ENCODE measurements at places on chromosomes 3 and 15.

DNA sequence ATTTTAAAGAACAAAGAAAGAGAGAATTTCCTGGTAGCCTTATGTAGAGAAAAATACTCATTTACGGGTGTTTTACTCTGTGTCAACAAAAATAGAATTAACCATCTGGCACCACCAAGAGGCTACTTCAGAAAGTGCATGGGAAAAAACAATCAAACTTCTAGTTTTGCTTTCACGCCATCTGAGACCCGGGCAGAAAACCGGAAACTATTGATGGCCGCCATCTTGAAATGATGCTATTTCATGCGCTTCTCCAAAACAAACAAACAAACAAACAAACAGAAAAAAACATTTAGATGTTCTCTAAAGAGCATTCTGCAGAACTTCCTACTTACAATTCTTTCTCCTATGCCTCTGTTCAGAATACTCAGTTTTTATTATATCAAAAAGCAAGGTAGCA lies 49.4 kb upstream of the SYNPR start:
- DNase-seq = peak; percentile 27

GRCh38 chr15:68427366-68427765 lies 4.6 kb downstream of the ITGA11 start:
- DNase-seq = peak; percentile 52

DNA sequence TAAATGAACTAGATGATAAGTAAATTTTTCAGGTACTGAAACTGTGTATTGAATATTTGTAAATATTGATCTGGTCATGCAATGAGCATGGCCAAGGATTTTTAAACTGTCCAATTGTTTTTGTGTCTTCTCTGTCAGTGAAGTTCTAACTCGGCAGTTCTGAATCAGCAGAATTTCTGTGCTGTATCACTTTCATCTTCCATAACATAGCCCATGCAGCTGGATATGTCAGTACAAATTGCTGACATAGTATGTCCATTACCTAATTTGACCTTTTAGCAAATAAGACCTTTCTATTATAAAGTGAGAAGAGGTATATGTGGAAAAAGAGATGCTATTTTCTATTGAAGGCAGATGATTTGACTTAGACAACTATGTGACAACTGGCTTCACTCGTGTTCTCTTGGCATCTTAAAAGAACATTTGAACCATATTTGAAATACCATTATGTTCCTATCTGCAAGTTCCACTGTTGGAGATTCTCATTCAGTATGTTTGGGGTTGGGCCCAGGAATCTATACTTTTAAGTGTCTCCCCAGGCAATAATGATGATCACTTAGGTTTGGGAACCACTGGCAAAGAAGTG lies 90.4 kb downstream of the CMSS1 start:
- no peak for DNase-seq

DNA sequence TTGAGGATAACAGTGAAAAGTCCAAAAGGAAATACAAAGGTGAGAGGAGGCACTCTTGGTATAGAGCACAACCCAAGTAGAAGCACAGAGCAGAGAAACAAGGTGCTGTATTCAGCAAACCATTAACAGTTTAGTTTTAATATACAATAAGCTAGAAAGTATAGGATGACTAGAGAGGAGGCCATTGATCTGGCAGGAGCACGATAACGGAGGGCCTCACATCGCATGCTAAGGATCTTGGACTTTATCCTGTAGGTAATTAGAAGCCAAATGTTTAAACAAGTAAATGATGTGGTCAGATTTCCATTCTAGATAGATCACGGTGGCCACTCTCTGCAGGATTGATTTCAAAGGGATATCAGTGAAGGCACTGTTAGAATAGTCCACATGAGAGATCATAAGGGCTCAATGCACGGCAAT lies 935.0 kb downstream of the ROBO1 start:
- DNase-seq = no peak

- DNase-seq = peak; percentile 50
These were observed 19.5 kb downstream of the BMF start for GRCh38 chr15:40088929-40089755.

- no peak for DNase-seq
These were observed 148.7 kb downstream of the TPRG1 start for GRCh38 chr3:189320511-189320910.

GRCh38 chr3:86929046-86929445 lies 61.9 kb downstream of the VGLL3 start:
- DNase-seq = peak; percentile 62

GRCh38 chr3:30162579-30162978 lies 443.8 kb upstream of the TGFBR2 start:
- peak; percentile 95 for DNase-seq

DNA sequence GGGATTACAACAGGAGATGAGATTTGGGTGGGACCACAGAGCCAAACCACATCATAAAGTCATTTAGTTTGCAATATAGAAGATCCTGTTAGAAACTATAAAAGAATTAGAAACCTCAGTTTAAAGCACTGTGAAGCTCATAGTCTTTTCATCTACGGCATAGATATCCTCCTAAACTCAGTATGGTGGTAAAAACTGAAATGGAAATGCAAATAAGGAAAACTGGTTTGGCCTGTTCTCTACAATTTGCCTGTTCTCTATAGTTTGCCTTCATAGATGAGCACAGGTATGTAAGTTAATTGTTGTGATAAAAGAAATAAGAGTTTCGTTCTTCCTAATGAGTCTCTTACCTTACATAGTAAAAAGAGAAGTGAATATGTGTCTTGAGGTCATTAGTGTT lies 331.6 kb upstream of the ARL6 start:
- DNase-seq = no peak

DNA sequence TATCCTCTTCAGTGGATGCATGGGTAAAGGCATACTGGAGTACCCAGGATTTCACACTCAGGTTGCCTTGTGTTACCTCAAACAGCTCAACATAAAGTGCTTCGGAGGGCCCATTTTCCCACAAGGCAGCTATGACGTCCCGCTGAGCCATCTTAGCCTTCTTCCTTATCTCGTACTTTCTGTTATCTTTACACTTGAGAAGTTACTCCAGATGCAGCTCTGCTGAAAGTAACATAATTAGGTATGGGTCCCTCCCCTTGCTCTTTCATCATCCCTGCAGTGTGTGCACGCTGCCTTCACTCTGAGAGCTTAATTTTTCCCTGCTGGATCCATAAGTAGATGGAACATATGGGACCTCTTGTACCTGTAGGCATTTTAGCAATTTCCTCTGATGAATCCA lies 410.3 kb downstream of the AGBL1 start:
- DNase-seq = no peak

GRCh38 chr3:110593749-110594148 lies 477.9 kb upstream of the NECTIN3 start:
- DNase-seq = no peak

GRCh38 chr3:13193320-13194284 lies 120.4 kb upstream of the IQSEC1 start:
- no peak for DNase-seq

GRCh38 chr3:23748398-23749110 lies 57.2 kb upstream of the UBE2E1 start:
- DNase-seq = no peak

GRCh38 chr3:181633556-181633955 lies 78.2 kb upstream of the SOX2 start:
- no peak for DNase-seq

DNA sequence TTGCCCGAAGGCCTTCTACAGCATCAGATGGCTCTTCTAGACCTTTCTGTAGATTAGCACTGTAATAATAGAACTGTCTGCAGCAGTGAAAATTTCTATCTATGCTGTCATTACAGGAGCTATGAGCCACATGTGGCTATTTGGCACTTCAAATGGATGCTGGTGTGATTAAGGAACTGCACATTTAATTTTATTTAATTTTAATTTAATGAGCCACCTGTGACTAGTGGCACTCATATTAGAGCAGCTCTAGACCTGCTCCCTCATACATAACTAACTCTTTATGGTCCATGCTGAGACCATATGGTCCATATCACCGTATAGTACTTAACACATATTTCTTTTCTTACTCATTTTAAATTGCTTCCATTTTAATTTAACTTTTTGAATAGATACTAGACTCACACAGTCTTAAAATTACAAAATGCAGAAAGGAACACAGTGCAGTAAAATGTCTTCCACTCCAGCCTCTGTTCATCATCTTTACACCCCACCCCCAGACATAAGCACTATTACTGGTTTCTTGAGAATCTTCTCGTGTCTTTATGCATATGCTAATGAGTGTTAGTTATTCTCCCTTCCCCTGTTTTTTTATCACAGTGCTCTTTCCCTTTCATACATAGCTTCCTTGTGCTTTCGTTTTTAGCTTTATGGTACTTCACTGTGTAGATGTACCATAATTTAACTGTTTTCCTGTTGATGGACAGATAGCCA lies 9.6 kb downstream of the LSM3 start:
- DNase-seq = no peak

DNA sequence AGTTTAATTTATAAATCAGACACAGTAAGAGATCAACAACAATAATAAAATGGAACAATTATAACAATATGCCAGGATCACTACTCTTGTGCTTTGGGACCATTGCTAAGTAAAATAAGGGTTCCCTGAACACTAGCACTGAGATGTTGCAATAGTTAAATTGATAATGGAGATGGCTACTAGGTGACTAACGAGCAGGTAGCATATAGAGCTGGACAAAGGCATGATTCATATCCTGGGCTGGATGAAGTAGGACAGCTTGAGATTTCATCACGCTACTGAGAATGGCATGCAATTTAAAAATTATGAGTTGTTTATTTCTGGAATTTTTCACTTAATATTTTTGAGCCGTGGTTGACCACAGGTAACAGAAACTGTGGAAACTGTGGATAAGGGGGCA lies 20.7 kb upstream of the MYZAP start:
- DNase-seq = peak; percentile 49

GRCh38 chr15:83556068-83556467 lies 97.9 kb upstream of the ADAMTSL3 start:
- DNase-seq = no peak

DNA sequence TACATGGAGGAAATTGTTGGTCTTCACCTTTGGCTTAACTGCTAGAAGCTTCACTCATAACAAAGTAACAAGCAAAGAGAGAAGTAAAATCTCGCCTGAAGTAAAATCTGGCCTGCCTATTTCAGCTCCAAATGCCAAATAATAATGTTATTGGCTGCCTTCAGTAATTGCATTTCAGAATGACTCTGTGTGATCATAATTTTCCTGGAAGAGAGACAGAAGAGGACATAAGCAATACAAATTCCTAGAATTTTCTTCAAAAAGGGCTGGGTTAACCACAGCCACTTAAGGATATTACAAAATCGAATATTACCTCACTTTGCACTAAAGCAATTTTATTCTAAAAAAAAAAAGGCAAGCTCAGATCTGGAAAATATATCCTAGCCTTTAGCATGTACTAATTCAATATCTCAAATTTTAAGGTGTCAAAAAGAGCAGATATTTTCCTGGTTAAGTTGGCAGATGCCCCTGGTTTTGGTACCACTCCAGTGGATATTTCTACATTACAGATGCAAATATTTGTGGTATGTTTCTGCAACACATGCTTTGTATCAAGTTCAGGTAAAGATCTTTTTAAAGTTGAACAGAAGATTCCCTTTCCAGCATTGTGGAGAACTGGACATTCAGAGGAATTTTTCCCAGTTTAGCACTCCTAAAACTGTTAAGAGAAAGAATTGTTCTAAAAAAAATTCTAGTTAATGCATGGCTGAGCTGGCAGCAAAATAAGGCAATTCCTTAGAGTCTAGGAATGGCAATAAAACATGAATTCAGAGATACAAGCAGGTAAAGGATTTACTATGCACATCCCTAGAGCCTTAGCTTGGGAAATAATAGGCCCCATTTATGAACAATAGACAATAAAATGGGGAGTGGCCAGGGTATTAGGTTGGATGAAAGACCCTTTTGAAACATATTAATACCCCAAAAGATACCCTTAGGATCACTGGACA lies 116.7 kb downstream of the STAC start:
- peak; percentile 86 for DNase-seq

DNA sequence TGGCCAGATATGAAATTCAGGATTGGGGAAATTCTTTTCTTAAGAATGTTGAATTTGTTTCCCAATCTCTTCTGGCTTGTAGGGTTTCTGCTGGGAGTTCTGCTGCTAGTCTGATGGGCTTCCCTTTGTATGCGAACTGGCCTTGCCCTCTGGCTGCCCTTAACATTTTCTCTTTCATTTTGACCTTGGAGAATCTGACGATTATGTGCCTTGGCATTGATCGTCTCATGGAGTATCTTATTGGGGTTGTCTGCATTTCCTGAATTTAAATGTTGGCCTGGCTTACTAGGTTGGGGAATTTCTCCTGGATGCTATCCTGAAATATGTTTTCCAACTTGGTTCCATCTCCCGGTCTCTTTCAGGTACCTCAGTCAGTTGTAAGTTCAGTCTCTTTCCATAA lies 152.2 kb downstream of the CFAP20DC start:
- DNase-seq = no peak

GRCh38 chr3:100533176-100533575 lies 40.8 kb downstream of the TMEM45A start:
- DNase-seq = no peak

GRCh38 chr3:137554242-137554641 lies 209.9 kb upstream of the SOX14 start:
- DNase-seq = no peak

DNA sequence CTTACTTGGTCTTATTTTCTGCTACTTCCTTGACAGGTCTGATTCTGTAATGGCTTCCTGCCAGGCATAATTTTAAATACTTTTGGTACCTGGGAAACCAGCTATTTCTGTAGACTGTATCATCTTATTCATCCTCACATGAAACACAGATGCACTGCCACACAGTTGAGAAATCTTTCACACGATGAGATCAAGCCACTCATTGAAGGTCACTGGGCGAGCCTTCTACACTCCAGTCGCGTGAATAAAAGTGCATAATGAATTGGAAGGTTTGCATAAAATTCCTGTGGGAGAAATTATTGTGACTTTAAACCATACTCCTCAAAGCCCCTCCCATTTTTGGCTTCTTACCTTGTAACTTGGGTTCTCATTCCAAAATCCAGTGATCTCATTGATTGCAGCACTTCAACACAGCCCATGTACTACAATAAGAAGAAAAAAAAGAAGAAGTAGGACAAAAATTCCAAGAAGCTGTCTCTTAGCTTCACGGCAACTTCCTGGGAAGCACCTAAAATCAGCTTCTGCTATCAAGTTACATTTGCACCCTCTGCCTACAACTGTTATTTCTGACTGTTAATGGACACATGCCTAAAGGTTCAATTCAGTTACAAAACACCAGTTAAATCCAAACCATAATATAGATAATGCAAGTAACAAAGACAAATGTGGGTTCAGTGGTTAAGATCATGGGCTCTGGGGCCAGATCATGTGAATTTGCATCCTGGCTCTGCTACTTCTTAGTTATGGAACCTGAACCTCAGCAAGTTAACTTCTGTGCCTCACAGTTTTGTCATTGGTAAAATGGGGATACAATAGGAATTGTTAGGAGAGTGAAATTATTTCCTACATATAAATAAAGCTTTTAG lies 39.0 kb downstream of the SHC4 start:
- peak; percentile 61 for DNase-seq

GRCh38 chr3:23991683-23992628 lies 46.9 kb downstream of the NR1D2 start:
- peak; percentile 73 for DNase-seq

DNA sequence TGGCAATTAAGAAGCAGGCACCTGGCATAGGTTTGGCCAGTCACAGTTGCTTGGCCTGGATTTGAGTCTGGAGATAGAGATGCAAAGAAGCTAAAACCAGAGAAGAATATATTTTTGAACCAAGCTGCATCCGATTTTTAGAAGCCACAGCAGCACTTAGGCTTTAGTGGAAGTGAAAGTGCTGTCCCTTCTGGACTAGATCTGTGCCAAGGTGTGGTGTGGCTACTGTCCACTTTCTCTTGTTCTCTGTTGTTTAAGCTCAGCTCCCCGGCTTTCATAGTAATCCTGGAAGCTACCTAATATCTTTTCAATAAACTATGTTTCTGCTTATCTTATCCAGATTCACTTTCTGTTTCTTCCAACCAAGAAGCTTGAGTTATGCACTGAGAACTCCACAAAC lies 183.4 kb upstream of the THRB start:
- no peak for DNase-seq

Data from astrocyte (in vitro differentiated cells and primary cell).